ENCODE measurements at places on chromosomes 11 and 22.
A peak's percentile ranks its signal among the peaks of the same experiment; 100 is the strongest.

- DNase-seq = no peak
These were observed 728 bp downstream of the TBC1D22A start for GRCh38 chr22:46763051-46763705.

- no peak for DNase-seq
These were observed 992.5 kb downstream of the OPCML start for GRCh38 chr11:132539590-132540368.

GRCh38 chr11:113906038-113906437 lies 1.4 kb downstream of the HTR3B start:
- peak; percentile 45 for DNase-seq

DNA sequence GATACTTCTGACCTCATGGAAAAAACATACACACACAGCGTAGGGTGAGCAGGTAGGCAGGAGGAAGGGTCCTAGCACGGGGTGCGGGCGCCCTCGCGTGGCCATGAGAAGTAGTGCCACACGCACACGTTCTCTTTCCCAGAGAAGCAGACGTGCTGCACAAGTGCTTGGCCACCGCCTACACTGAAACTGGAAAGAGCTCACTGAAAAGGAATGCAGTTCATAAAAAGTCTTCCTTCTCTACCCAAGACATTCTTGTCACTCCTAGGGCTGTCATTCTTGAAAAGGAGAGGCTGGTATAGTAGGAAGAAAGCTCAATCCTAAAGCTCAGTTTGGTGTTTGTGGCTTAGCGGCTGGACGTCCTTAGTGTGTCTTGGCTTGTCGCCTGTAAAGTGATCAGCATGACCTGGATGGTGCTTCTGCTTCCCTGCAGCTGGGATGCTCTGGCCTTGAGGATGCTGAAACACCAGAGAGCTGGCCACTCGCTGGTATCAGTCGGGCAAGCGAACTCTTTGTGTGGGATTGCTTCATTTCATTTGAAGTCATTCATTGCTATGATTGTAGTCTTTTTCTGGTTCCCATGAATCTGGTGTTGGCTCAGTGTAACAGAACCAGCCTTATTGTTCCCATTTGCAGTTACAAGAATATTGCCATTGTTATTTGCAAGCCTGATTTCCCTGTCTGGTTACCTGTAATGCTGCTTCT lies 303.8 kb downstream of the NTM start:
- DNase-seq = no peak

DNA sequence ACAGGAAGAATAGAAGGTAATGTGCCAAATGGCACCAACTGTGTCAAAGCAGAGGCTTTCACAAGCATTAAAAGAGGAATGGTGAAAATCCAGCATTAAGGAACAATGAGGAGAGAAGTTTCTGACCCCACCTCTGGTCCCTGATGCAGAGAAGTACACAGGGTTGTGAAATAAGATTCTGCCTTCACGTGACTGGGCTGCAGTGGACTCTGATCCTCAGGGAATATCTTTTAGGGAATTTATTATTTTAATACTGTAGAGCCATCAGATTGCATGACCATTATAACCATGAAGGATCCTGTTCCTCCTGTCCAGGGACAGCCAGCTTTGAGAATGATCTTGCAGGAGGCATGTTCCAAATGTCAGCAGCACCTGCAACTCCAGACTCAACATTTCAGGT lies 74.4 kb upstream of the FAR1 start:
- no peak for DNase-seq

- no peak for DNase-seq
These were observed 705 bp downstream of the FZD4 start for GRCh38 chr11:86954269-86955110.

- no peak for DNase-seq
These were observed 96.1 kb upstream of the LRRC55 start for GRCh38 chr11:57085611-57086010.

Data from SHP77 treated with DMSO at 0.1 percent for 48 hours (cell line).